Non-pigmented ciliary epithelial cell (primary cell): ENCODE measurements at places on chromosomes 1 and 21.

- peak; percentile 60 for DNase-seq
Measured at GRCh38 chr1:101293461-101294051, 56.7 kb downstream of the S1PR1 start.

- no peak for DNase-seq
Measured at GRCh38 chr1:235941876-235942624, 75.3 kb upstream of the LYST start.

GRCh38 chr1:155940482-155940992 is 901 bp upstream of the RXFP4 start:
- no peak for DNase-seq

DNA sequence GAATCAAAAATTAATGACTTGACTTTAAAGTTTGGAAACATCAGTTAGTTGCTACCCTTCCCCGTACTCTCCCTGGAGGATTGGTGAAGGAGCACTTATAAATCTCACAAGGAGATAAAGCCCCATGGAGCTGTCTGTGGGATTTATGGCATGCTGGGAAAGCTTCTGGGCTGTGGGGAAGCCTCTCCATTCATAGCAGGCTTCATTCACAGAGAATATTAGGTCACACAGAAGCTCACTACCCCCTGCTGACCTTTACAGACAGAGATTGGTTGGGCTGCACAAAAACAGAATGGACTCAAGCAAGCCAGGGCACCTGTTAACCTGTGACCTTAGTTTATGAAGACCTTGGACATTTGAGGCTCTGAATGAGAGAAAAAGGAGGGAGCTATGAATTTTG is 32.1 kb downstream of the RGL1 start:
- no peak for DNase-seq

DNA sequence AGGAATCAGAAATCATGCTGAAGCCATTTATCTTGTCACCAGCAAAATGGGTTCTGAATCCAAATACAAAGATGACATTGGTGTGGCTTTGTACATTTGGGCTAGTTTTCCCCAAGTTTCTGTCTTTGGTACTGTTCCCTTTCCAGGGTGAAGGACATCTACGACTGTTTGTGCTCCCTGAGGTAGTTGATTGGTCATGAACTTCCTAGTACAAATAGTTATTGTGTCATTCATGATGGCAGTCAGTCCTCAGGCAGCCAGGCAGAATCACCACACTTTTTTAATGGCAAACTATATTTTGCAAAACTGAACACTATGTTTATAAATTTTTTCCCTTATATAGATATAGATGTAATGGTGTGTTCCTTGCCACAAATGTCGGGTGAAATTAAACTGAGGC is 46.0 kb downstream of the CEP350 start:
- DNase-seq, result no peak

- DNase-seq, result no peak
Measured at GRCh38 chr1:194369060-194369459, 1182.6 kb upstream of the B3GALT2 start.

- DNase-seq, result peak; percentile 53
Measured at GRCh38 chr1:180271272-180272255, 41.5 kb downstream of the LHX4 start.

- no peak for DNase-seq
Measured at GRCh38 chr21:46504666-46505065, 46.0 kb downstream of the DIP2A start.

GRCh38 chr1:85109475-85109874 is 61.2 kb upstream of the MCOLN3 start:
- DNase-seq, result peak; percentile 44

DNA sequence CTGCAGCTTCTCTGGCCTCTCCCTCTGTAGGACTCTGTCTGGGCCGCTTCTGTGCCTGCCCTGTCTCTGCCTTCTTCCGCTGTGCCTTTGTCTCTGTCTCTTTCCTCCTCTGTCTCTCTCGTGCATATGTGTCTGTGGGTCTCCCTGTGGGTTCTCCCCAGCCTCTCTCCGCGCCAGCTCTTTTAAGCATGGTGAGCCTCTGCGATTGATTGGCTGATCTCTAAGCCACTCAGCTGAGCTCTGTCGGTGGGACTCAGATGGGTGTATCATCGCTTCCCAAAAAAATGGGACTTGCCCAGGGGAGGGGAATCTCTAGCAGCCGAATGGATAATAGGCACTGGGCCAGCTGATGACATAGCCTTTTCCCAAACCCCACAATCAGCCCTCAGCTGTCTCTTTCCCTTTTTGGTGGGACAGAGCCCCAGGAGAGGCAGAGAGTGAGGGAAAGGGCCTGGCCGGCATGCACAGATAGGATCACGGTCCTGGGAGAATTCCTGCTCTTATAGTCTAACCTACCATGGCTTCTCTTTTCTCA is at the start of gene ADAMTS4:
ADAMTS4 (minus strand) TSS at position 158 of the 535 bp plus-strand sequence. CDS start 427 bp downstream, outside the sequence.
- DNase-seq, result no peak

- no peak for DNase-seq
Measured at GRCh38 chr21:35849144-35849543, 211.2 kb downstream of the SETD4 start.

- DNase-seq, result peak; percentile 24
Measured at GRCh38 chr1:239814306-239814881, 277.3 kb upstream of the FMN2 start.

GRCh38 chr1:39490596-39491145 is 765 bp upstream of the BMP8A start:
- DNase-seq, result no peak

DNA sequence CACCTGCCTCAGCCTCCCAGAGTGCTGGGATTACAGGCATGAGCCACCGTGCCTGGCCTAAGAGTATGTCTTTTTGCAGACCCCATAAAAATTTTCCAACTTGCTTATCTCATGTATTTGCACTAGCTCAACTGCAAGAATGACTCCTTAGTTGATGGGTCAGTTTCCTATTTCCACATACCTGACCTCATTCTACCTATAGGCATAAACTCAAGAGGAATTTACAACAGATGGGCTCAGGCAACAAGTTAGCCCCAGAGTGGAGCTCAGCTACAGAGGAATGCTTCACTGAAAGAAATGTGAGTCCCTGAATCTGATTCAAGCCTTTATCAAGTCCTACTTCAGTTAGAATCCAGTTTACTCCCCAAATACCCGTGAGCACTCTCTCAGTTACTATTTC is 5.3 kb upstream of the SLC37A1 start:
- DNase-seq, result no peak

GRCh38 chr1:219299420-219299819 is 125.7 kb downstream of the LYPLAL1 start:
- no peak for DNase-seq

- no peak for DNase-seq
Measured at GRCh38 chr1:212158912-212159796, 123.6 kb downstream of the DTL start.

- DNase-seq, result no peak
Measured at GRCh38 chr1:116504308-116505156, 66.3 kb downstream of the CD58 start.

- DNase-seq, result no peak
Measured at GRCh38 chr1:183276386-183277080, 90.5 kb downstream of the LAMC2 start.

DNA sequence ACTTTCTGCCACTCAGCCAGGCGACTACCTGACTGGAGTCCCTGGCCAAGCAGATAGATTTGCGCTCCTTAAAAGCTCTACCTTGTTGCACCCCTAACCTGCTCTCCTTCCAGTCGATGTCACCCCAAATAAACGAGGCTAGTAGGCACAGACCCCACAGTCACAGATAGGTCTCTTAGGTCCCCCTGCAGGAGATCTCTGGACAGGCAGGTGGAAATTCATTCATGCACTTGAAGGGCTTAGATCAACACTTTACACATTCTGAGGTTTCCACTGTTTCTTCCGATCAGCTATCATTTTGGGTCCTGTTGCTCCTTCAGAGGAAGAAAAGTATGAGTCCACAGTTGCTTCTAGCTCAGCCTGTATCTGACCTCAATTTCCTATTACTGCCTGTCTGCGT is 272.6 kb upstream of the FMN2 start:
- no peak for DNase-seq
